SK-MEL-5 (cell line): ENCODE measurements at places on chromosomes 3 and 15. TPM values are rescaled to one million over a fixed set of nuclear protein-coding genes. Genes with fewer than 3 reads are reported as not detected.
A peak's percentile ranks its signal among the peaks of the same experiment; 100 is the strongest.

P2RY1 gene
- 3.6 and 4.8 TPM in 2 replicates for total RNA-seq

PLAAT1 gene
- total RNA-seq = 19.3 and 21.1 TPM in 2 replicates

DNA sequence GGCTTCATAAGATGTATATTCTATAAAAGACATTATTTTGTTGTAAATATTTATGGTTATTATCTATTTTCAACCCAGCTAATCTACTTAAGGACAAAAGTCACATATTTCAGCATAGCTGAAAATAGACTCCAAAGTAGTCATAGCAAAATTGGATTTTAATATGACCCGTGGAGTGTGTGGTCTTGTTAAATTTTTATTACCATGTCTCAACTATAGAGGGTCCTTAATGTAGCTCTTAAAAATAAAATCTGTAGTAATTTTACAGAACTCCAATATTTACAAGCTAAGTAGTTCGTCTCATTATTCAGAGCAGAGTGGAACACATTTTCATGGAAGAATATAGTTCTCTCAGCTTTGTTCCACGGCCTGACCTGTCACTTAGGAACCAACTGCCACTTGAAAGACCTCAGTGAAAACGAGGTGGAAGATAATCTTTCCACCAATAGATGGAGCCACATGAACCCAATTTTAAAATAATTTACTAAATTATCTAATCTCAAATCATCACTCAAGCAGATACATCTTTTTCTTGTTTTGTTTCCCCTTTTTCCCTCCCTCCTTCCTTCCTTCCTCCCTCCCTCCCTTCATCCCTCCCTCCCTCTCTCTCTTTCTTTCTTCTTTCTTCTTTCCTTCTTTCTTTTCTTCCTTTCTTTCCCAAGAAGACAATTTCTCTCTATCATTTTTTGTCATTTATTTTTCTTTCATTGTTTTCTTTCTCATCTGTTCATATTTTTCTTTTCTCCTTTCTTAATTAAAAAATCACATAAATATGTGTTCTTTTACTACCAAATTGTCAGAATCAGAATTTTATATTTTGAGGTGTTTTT lies 97.2 kb downstream of the CLDN1 start:
- peak; percentile 66 for DNase-seq

SLC51A gene
- total RNA-seq = not detected in 2 replicates

CDHR4 gene
- not detected in 2 replicates for total RNA-seq

DNA sequence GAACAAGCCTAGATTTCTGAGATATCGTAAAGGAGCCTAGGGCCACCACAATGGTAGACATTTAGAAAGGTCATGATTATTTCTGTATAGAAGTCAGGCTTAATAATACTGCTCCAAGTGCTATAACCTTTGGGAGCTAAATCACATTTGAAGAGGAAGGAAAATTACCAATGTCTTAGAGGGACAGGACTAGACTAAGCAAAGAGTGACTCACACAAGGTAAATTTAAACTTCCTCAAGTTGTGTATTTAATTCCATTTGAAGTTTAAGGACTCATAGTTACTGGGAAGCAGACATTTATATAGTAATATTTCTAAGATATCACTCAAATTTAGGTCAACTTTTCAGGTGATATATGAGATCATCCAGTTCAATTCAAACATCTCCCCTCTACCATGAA lies 227.6 kb upstream of the MME start:
- DNase-seq = no peak
